ENCODE measurements at places on chromosomes 12 and 14. TPM values are rescaled to one million over a fixed set of nuclear protein-coding genes. Genes with fewer than 3 reads are reported as not detected.

The ZNF268 gene
- total RNA-seq, result 39.6 TPM

The PTGER2 gene
- total RNA-seq, result 29.4 TPM

The SNW1 gene
- 92.1 TPM for total RNA-seq

The CGRRF1 gene
- 21.8 TPM for total RNA-seq

The RERG gene
- total RNA-seq, result not detected

The MYF6 gene
- not detected for total RNA-seq

The TTC7B gene
- 0.30 TPM for total RNA-seq

The GZMB gene
- total RNA-seq, result not detected

The PRIMA1 gene
- total RNA-seq, result not detected

The SLC10A1 gene
- not detected for total RNA-seq

The TMEM30B gene
- total RNA-seq, result 3.0 TPM

The PLD4 gene
- not detected for total RNA-seq

The LRCOL1 gene
- not detected for total RNA-seq

The MFAP5 gene
- not detected for total RNA-seq

The NPFF gene
- not detected for total RNA-seq

The BCL2L14 gene
- 1.9 TPM for total RNA-seq

The TSPAN8 gene
- not detected for total RNA-seq

The LPAR5 gene
- total RNA-seq, result 11.1 TPM

The ERBB3 gene
- 5.9 TPM for total RNA-seq

The NPAS3 gene
- total RNA-seq, result not detected

The JKAMP gene
- total RNA-seq, result 29.9 TPM

The BDKRB2 gene
- not detected for total RNA-seq

The RPL10L gene
- not detected for total RNA-seq

The RILPL1 gene
- total RNA-seq, result 8.1 TPM

The KLRK1 gene
- total RNA-seq, result 1.4 TPM

The RAD9B gene
- 1.1 TPM for total RNA-seq

The CLEC1B gene
- not detected for total RNA-seq

The IFI27L1 gene
- total RNA-seq, result 7.4 TPM

The CCDC177 gene
- total RNA-seq, result not detected

The AQP2 gene
- not detected for total RNA-seq

The DIO2 gene
- total RNA-seq, result not detected

The CDK2 gene
- total RNA-seq, result 17.5 TPM

The SPIC gene
- not detected for total RNA-seq
